ENCODE measurements at places on chromosomes 7 and 10. TPM values are rescaled to one million over a fixed set of nuclear protein-coding genes. Genes with fewer than 3 reads are reported as not detected.

- no peak for DNase-seq
Measured at GRCh38 chr10:61939902-61940301, 38.4 kb downstream of the ARID5B start.

GRCh38 chr10:77635402-77636227 lies 2.0 kb downstream of the KCNMA1 start:
- no peak for DNase-seq

DNA sequence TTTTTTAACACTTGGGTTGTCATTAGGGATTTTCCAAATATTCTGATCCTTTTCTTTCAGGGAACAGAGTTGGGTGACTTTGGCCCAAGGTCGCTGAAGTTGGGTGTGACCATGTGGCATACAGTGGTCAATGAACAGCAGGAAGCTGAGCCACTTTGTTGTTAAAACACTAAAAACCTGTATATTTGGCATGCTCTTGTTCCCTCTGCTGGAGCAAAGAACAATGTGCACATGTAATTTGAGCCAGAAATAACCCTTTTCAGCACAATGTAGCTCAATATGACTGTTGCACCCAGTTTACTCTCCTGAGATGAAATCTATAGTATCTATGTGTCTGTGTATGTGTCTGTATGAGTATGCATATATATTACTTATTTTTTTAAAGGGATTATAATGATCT lies 74.9 kb downstream of the ADCYAP1R1 start:
- DNase-seq = no peak

DNA sequence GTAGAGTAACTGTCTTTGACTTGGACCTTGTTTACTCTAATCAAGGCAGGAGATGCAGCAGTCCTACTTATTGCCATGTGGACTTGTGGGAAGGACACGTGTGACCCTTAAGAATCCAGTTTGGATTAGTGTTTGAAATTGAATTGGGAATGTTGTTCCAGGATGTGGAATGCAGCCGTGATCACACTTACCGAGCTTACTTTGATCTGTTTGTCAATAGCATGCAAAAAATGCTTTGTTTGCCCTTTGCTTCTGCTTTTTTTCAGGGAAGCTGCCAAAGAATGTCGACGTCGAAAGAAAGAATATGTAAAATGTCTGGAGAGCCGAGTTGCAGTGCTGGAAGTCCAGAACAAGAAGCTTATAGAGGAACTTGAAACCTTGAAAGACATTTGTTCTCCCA lies 84.7 kb downstream of the CREM start:
- DNase-seq = no peak

DNA sequence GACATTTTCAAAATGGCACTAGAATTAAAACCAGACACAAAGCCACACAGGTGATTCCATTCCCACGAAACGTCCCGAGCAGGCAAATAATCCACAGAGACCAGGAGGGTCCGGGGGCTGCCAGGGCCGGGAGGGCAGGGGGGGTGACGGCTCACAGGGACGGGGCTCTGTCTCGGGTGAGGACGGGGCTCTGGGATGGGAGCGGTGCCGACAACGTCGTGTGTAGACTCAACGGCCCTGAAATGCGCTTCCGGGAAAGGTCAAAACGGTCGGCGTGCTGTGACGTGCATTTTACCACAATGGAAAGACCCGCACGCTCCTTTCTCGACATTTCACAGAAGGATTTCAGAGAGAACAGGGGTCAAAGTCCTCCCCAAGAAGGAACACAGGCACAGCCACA lies 63.3 kb upstream of the PDGFA start:
- DNase-seq = no peak

- DNase-seq = no peak
Measured at GRCh38 chr7:39741942-39742623, 118.7 kb downstream of the RALA start.

Gene KDM7A
- 11.8 TPM for total RNA-seq

Gene BZW2
- total RNA-seq = 28.1 TPM

Gene CC2D2B
- 2.1 TPM for total RNA-seq

Gene PNLIP
- total RNA-seq = not detected
